ENCODE measurements at places on chromosomes 5 and 9.

DNA sequence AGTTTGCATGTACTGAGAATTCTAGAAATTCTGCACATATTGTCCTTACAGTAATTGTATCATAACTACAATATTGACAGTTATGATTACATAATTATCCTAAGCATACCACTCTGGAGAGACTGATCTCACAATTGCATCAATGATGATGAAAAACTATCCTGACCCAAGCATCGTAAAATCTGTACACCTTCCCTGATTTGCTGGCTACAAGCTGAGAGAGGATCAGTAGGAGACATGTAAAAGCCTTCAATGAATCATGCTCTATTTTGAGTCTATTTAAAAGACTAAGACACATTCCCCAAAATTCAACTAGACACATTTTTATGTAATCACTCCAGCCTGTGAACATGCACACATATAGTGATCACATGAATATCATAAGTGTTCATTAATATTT lies 1833.8 kb downstream of the EFNA5 start:
- no peak for DNase-seq

- DNase-seq, result no peak
Observed at GRCh38 chr9:20940447-20941173, 90.8 kb downstream of the HACD4 start.

DNA sequence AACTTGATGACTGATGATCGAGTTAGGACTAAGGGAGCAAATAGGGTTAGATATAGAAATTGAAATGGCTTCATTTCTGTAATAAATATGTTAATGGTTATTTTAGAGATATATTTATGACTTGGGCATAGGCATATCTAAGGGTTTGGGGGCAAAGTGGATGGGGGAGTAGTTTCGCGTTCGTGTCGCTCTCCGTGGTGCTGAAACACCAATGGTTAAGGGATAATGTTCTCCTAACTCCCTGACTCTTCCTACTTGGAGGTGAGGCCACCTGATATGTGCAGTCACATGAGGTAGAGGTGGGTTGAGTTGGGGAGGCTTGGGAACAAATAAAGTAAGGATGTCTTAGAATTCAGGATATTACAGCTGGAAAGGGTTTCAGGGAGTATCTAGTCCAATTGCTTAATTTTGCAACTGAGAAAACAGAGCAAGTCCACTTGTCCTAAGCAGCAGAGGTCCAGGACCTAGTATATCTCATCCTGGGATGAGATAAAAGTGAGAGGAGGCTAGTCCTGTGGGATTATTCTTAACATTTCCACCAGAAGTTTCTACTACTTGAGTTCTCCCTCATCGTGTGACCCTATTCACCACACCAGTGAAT lies 44.0 kb upstream of the MAP1B start:
- DNase-seq, result no peak

GRCh38 chr9:11946531-11946930 lies 746.7 kb upstream of the TYRP1 start:
- DNase-seq, result no peak

- no peak for DNase-seq
Observed at GRCh38 chr9:14213504-14213903, 100.4 kb downstream of the NFIB start.

- DNase-seq, result no peak
Observed at GRCh38 chr5:179840321-179840720, 18.3 kb downstream of the MRNIP start.

GRCh38 chr9:108270051-108270450 lies 585.7 kb downstream of the ACTL7B start:
- DNase-seq, result no peak

- DNase-seq, result no peak
Observed at GRCh38 chr5:1522601-1523479, 920 bp downstream of the LPCAT1 start.

DNA sequence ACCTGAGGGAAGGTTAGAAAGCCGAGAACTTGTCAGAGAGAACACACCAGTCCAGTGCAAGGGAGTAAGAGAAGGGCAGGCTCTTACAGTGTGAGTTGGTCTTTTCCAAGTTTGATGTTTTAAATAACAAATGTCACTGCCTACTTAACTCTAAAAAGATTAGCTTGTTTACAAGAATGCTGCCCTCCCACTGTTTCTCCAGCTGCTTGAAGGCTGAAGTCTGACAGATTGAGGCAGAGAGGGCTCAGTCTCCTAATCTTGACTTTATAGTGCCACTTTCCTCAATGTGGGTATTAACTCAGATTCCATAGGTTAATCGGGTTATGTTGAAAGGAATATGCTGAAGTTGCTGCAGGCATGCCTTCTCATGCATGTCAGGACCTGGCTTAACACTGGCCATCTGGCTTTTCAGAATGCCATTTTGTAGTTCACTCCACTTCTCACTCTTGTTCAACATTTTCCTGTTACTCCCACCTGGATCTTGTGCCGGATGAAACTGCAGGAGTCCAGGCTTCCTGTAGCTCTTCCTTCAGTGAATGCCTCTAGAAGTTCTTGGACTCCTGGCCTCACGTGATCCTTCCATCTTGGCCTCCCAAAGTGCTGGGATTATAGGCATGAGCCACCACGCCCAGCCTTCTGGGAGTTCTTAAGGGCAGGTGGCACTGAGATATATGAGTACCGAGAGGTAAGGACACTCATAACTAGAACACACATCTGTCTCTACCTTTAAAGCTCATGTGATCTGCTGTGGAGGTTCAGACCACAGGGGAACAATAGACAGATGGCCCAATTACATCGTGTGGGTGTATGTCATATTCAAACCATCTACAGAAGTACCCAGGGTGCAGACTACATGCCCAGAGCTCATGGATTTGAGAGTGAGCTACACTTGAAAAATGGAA lies 249.7 kb downstream of the ARHGAP26 start:
- no peak for DNase-seq

GRCh38 chr5:82403026-82403425 lies 124.9 kb upstream of the RPS23 start:
- no peak for DNase-seq

DNA sequence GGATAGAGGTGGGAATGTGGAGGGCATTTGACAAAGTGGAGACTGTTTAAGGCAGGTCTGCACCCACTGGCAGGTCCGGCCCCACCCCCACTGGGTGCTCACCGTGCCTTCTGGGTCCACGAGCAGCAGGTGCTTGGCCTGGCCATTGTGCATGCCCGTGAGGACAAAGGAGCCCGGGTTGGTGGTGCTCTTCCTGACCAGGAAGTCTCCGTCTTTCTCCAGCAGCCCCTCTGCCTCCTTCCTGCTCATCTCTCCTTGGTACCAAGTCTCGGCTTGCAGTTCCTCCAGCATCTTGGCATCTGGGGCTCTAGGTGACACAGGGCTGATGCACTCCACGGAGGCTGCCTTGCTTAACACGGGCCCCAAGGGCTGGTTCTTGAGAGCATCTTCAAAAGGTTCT lies 46.6 kb downstream of the S1PR3 start:
- DNase-seq, result no peak

DNA sequence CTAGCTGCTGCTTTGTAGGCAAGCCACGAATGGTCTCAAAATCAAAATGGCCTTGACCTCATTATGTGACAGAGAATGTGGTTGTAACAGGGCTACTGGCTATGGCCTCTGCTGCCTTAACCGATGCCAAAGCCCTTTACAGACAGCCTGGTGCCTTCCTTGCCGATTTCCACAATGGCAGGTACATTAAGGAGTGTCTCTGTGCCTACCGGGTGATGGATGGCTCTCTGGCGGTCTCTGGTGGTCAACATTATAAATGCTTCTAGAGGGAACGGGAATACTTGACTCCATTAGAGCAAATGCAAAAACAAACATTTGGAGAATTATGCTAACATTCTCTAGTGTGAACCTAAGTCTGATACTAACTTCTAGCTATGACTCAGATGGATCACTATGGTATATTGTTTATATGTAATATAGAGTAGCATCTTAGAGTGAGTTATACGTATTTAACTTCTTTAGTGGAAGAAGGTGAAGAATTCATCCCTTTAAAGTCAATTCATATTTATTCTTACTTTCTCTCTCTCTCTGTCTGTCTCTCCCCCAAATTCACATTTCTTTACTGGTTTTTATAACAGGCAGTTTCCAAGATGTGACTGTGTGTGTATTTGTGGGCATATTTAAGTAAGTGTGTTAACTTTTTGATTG lies 52.5 kb downstream of the RPS23 start:
- DNase-seq, result peak; percentile 44

DNA sequence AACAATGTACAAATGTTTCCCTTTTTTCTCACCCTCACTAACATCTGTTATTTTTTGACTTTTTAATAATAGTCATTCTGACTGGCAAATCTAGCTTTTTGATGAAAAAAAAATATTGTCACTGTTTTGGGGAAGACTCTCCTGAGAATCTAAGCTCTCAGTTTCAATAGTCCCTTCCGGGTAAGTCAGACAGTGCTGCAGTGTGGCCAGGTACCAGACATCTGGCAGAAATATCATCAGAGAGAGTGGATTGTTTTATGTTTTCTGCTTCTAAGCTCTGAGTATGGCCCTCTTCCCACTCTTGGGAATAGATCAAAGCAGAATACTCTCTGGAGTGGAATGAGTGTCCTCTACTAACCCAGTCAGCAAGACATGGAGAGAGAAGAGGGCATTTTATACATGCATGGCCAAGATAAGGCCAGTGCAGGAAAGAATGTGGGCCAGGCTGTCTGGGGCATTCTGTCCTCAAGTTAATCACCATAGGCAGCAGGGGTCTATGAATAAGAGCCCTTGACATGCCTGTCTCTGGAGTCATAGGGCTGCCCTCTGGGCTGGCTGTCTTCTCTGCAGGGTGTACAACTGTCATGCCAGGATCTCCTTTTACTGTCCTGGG lies 38.5 kb upstream of the OR2S2 start:
- no peak for DNase-seq

GRCh38 chr5:115333164-115333563 lies 36.7 kb upstream of the CCDC112 start:
- no peak for DNase-seq

- no peak for DNase-seq
Observed at GRCh38 chr9:132644251-132644650, 25.5 kb downstream of the DDX31 start.

- no peak for DNase-seq
Observed at GRCh38 chr9:132239999-132240840, 78.4 kb downstream of the NTNG2 start.

DNA sequence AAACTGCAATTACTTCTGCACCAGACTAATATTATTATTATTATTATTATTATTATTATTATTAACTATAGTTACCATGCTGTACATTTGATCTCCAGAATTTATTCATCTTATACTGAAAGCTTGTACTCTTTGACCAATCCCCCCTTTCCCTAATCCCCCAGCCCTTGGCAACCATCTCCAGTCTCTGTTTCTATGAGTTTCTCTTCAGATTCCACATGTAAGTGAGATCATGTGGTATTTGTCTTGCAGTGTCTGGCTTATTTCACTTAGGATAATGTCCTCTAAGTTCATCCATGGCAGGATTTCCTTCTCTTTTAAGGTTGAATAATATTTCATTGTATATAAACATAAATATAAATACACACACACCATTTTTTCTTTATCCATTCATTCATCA lies 287.0 kb upstream of the DAB2 start:
- DNase-seq, result no peak

DNA sequence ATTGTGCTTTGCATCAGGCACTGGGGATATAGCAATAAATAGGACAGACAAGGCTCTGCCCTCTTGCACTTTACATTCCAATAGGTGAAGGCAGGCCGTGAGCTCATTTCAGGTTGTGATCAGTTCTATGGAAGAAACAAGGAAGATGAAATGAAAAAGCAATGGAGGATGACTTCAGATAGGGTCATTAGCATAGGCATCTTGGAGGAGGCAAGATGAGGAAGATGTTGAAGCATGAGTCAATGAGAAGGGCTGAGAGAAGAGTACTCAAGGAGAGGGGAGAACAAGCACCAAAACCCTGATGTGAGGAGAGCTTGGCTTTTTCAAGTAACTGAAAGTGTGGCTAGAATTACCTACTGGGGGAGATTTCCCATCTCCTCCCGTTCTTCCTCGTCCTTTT lies 5.0 kb upstream of the SPARC start:
- no peak for DNase-seq

GRCh38 chr5:82622711-82623514 lies 344.8 kb upstream of the RPS23 start:
- DNase-seq, result no peak

- no peak for DNase-seq
Observed at GRCh38 chr9:85892401-85892800, 48.5 kb upstream of the NAA35 start.

- DNase-seq, result no peak
Observed at GRCh38 chr5:77356740-77357139, 135.4 kb downstream of the WDR41 start.

DNA sequence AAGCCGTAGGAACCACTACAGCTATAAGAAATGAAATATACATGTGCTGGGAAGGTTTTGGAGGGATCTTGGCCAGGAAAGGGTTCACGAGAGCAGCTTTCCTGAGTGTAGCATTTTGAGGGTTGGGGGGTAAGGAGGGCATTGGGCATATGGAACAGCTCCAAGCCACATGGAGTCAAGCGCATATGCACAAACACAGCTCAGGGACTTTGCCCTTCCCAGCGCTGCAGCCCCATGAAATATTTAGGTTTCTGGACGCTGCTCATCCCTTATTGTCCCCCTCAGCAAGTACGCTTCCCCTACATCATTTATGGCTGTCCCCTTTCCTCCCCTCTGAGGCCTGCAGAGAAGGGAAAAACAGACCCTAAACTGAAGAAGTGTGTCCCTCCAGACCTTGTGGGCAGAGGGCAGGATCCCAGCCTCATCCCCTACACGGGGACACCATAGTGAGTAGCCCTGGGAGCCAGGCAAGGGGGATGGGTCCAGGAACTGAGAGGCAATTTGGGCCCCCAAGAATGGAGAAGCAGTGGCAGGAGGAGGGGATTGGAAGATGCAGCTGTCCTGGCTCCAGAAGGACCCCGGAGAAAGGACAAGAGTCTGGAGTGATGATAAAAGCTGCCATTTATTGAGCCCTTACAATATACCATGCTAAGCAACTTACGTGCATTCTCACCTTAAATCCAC lies 33.7 kb downstream of the PCDH1 start:
- DNase-seq, result no peak

GRCh38 chr5:10307206-10308148 lies at the start of gene CMBL:
CMBL (minus strand) TSS chr5:10307902; CDS start chr5:10290762, 17,140 bp downstream.
- no peak for DNase-seq

DNA sequence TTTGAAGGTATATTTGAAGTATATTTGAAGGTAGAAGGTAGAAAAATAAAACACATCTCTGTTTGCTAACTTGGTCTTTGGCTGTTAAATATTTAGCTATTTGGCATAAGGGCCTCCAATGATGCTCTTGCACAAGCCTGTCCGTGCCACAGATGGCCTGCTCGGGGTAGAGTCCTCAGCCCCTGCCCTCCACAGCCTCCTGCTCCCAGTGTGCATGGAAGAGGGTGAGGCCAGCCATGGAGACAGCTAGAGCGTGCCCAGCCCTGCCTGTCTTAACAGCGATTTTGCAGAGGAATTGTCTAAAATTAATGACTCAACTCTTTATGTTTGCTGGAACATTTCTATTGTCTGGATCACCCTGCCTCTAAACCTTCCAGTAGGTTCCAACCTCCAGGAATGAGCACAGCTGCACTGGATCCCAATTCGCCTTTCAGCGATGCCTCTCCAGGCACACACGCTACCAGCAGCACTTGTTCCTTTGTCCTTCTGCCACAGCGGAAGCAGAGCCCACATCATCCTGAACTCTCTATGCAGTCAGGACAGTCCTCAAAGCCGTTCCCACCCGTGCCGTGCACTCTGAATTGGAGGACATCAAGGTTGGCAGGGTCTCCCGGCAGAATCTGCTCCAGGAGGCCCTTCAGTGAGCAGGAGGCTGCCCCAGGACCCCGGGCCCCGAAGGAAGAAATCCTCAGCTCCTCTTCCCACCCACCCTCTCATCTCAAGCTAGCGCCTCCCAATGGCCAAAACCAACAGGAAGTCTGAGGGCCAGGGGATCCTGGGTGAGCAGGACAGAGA lies 254.0 kb upstream of the IRX1 start:
- no peak for DNase-seq

- peak; percentile 30 for DNase-seq
Observed at GRCh38 chr5:154197801-154198491, 7.4 kb downstream of the GALNT10 start.
